ENCODE measurements at places on chromosomes 5 and 9. TPM values are rescaled to one million over a fixed set of nuclear protein-coding genes. Genes with fewer than 3 reads are reported as not detected.
A peak's percentile ranks its signal among the peaks of the same experiment; 100 is the strongest.

- no peak for DNase-seq
Observed at GRCh38 chr9:108073823-108074222, 584.3 kb upstream of the KLF4 start.

DNA sequence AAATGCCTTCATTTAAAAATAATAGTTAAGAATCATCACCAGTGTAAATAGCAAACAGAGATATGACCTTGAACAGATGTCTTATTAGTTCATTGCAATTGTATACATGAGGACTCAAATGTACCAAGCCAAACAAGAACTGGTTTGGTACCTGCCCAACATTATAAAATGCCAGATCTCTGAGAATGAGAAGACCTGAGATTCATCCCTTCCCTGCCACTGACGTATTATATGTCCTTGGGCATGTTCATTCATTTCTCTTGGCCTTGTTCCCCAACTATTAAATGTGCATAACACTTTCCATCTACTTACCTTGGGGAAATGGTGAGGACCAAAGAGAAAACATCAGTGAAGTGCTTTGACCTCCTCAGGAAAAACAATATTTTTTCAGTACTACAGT is 33.6 kb upstream of the ERBIN start:
- DNase-seq = no peak

- peak; percentile 79 for DNase-seq
Observed at GRCh38 chr5:75037106-75037505, 15.3 kb downstream of the GCNT4 start.

DNA sequence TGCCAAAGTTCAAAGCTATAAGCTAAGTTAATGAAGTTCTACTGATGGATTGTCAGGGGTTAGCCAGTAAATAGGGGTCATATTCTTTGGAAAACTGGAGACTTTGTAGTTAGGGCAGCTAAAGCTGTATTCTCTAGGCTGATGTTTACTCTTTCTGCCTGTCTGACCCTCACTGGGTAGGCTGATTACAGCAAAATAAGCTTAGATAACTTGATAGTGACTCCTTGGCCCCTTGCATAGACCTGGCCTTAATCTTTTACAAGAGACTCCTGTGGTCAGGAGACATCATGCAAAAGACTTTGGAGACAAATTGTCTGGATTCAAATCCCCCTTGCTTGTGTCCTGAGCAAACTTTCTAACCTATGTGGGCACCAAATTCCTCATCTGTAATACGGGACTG is 314.4 kb upstream of the MSX2 start:
- DNase-seq = no peak

Gene PCDHA9
- not detected for total RNA-seq

DNA sequence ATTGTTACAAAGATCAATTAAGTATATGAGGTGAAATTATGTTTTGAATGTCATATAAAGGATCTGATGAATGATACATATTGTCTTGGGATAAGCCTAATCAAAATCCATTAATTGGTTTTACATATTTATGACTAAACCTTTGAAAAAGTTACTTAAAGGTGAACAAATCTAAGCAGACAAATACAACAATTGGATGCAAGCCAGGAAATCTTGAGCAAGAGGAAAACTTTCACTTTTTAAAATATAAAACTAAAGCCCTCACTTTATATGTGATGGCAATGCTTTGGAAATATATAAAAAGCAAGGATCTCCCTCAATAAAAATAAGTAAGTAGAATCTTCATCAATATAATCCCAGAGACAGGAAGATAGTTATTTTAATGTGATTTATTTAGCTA is 80.1 kb downstream of the EDIL3 start:
- no peak for DNase-seq

- no peak for DNase-seq
Observed at GRCh38 chr9:68755752-68756151, 50.7 kb downstream of the PIP5K1B start.

Gene FKTN
- total RNA-seq = 8.1 TPM

Gene NTNG2
- total RNA-seq = 0.27 TPM

DNA sequence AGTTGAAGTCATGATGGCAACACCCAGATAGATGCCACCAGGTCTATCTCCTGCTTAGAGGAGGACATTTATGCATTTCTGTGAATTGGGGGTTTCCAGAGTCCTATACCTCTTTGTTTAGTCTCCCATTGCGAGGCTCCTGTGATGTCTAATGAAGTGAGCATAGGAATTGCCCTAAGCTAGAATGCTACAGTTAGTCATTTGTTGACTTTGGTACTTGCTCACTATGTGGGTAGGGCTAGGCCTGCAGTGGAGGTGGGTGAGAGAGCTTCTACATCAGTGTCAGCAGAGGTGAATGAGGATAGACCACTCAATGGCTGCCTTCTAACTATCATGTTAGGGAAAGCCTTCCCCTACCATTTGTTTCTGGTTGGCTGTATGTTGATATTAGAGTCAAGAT is 173.3 kb upstream of the POC5 start:
- DNase-seq = no peak

Gene PCDHGA3
- not detected for total RNA-seq

Gene GABRA6
- not detected for total RNA-seq

Gene PCDHA1
- total RNA-seq = 0.10 TPM

GRCh38 chr9:105967797-105968196 is 273.5 kb downstream of the TMEM38B start:
- no peak for DNase-seq

Gene KLHL9
- 58.6 TPM for total RNA-seq

Gene ADAMTSL1
- total RNA-seq = 67.7 TPM

Gene GARIN3
- total RNA-seq = not detected

All from MG63 (cell line).